ENCODE measurements at places on chromosomes 12 and 14.

GRCh38 chr12:14907953-14908352 is 22.3 kb upstream of the MGP start:
- no peaks in the 10 kb centered on the region for H3K27me3 ChIP-seq
- H3K27ac ChIP-seq, result no peak overlapping the region
- H3K4me3 ChIP-seq, result no peak overlapping the region
- no peaks in the 10 kb centered on the region for H3K4me1 ChIP-seq
- H3K36me3 ChIP-seq, result peaks cover 8% of the 10 kb centered on the region

- H3K4me1 ChIP-seq, result peaks cover 9% of the 10 kb centered on the region
- DNase-seq, result no peak
- H3K36me3 ChIP-seq, result peaks cover 100% of the 10 kb centered on the region
- H3K27me3 ChIP-seq, result no peaks in the 10 kb centered on the region
These were observed 7.6 kb downstream of the SLC38A2 start for GRCh38 chr12:46364777-46365580.

GRCh38 chr14:77980475-77981321 is 180.8 kb downstream of the ADCK1 start:
- DNase-seq, result no peak
- no peak overlapping the region for H3K4me3 ChIP-seq
- no peaks in the 10 kb centered on the region for H3K4me1 ChIP-seq
- H3K27me3 ChIP-seq, result no peaks in the 10 kb centered on the region

- no peak overlapping the region for H3K27ac ChIP-seq
- DNase-seq, result no peak
- no peaks in the 10 kb centered on the region for H3K36me3 ChIP-seq
- no peak overlapping the region for H3K4me3 ChIP-seq
These were observed 4.3 kb upstream of the CSRP2 start for GRCh38 chr12:76883151-76883550.

Measured in natural killer cell (primary cell).